Hematopoietic multipotent progenitor cell treated with erythropoietin and hydrocortisone succinate and interleukin-3 and kit ligand, for 6 days (in vitro differentiated cells): ENCODE measurements at places on chromosomes 5 and 9.
A peak's percentile ranks its signal among the peaks of the same experiment; 100 is the strongest.

GRCh38 chr9:130382636-130383349, 62.0 kb upstream of the ASS1 start:
- DNase-seq = no peak

DNA sequence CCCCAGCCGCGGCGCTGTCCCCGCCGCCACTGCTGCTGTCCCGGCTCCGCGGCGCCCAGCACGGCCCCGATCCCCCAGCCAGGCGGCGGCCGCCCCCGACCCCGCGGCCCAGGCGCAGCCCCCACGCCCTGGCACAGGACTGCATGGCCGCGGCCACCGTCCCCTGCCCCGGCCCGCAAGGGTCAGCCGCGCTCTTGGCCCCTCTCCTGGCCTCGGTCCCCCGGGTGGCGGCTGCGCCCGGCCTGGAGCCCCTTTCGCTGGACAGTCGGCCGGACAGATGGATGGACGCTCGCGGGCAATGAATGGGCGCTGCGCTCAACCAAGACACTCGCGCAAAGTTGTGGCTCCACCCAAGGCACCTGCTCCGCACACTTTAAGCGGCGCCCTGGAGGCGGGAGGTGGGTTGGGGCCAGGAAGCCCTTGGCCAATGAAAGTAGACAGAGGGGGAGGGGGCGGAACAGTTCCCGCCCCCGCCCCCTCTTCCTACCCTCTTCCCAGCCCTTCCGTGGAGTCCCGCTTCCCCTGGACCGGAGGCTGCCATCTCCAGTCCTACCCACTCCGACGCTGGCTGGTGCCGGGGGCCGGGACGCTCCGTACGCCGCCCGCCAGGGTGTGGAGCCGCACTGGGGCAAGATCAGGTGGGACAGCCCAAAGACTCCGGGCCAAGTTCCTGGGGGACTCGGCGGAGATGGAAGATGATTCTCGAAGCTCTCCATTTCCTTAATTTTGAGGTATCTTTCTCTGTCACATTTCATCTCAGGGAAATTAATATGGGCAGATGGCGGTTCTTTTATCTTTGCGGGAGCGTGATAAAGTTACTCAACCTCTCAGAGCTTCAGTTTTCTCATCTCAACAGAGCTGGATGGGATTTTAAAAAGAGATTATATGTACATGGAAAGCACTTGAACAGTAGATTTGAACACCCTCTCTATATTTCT, at the start of gene GLDC:
TSS of gene GLDC (minus strand) at position 375 of the 938 bp plus-strand sequence. CDS start at position 145, 230 bp downstream.
- DNase-seq = peak; percentile 52

DNA sequence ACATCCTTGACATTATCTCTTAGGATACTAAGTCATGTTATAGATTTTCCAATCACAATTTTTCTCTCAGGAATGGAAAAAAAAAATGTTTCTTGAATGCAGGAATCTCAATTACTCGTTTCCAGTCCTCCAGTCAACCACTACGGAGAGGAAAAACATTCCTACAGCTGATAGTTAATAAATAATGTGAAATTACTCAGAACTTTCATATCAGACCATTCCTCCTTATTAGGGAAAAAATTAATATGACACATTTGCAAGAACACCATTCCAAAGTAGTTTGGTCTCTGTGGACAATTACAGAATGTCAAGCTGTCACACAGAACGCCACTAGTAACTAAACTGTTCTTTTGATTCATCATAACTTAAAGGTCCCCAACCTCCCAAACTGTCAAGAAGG, 31.5 kb downstream of the MED27 start:
- DNase-seq = no peak

DNA sequence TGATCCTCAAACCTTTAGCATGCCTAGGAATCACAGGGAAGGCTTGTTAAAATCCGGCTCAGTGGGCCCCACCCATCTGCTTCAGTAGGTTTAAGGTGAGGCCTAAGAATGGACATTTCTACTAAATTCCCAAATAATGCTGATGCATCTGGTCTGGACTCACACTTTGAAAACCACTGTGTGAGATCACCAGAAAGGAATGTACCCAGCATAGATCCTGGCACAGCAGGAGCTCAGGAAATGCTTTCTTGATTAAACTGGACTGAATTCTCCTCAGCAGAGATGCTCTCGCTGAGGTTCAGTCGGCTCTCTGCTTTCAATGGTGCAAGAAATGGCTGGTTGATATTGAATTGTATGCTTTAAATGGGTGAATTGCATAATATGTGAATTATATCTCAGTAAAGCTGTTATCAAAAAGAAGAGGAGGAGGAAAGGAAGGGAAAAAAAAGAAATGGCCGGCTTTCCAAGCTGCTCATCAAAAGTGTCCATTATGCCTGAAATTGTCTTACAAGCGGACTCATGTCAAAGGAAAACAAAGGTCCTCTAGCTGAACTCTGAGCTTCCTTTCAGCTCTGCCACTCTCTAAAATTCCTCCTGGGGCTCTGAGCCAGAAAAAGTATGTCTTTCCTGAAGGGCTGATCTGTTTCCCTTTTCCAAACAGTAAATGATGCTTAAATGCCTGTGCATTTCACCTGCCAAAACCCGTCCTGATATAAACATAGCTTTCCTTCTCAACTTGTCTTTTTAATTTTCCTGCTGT, 77.6 kb upstream of the SAP30L start:
- no peak for DNase-seq

DNA sequence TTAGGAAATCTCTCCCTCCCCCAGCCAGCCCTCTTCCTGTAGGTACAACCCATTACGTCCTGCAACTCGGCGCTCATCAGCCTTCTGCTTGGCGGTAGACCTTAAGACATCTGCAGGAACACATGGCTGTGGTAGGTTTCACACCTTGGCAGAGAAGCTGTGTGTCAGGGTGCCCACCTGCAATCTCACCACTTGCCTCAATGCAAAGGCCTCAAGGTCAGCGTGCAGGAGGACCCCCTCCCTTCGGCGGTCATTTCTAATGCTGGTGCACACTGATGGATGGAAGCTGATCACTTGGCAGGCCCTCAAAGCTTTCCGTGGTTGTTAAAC, 67.3 kb downstream of the CRB2 start:
- DNase-seq = no peak

GRCh38 chr5:111242606-111243005, 18.4 kb downstream of the CAMK4 start:
- no peak for DNase-seq

DNA sequence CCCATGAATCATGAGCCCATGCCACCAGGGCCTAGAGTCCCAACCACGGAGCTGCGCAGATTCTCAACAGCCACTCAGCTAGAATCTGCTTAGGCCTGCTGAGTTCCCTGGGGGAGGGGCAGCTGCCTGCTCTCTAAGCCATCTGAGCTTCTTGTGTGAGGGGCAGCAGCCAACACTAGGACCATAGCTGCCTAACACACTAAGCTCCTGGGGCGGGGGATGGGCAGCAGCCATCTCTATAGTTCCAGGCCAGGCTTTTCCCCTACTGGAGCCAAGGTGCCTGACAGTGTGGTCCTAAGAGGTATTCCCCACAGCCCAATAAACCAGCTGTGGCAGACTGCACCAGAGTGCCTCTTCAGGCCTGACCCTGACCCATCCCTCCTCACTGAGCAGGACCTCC, 255.9 kb upstream of the ACO1 start:
- no peak for DNase-seq

GRCh38 chr9:128555180-128555721, 2.9 kb downstream of the SPTAN1 start:
- no peak for DNase-seq

DNA sequence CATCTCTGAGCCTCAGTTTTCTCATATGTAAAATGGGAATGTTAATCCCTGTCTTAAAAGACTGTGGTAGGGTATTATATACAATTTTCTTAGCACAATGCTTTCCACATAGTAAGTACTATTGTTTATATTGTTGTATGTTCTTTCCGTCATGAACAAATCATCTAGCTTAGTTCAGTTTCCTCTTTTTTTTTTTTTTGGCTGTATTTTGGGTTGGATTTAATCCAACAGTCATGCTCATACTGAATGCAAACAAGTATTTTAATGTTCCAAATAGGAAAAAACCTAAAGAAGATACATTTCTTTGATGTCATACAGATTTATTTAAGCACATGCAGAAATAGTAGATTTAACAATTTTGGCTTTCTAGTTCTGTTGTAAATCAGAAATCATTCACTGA, 95.1 kb downstream of the RNF180 start:
- no peak for DNase-seq

GRCh38 chr9:123283048-123283408, 14.6 kb upstream of the STRBP start:
- DNase-seq = no peak
